Forelimb muscle (tissue), 1 donor: ENCODE measurements at places on chromosomes 12 and 14. TPM values are rescaled to one million over a fixed set of nuclear protein-coding genes. Genes with fewer than 3 reads are reported as not detected.

- no peak for DNase-seq
Measured at GRCh38 chr14:74630881-74631690, 19.0 kb upstream of the LTBP2 start.

- no peak for DNase-seq
Measured at GRCh38 chr12:124817076-124818000, 46.3 kb downstream of the SCARB1 start.

GRCh38 chr14:100754020-100754419, 27.3 kb downstream of the DLK1 start:
- DNase-seq: no peak

- DNase-seq: no peak
Measured at GRCh38 chr12:31772685-31773222, 43.9 kb upstream of the AMN1 start.

The LPAR5 gene
- polyA plus RNA-seq: 1.1 TPM

DNA sequence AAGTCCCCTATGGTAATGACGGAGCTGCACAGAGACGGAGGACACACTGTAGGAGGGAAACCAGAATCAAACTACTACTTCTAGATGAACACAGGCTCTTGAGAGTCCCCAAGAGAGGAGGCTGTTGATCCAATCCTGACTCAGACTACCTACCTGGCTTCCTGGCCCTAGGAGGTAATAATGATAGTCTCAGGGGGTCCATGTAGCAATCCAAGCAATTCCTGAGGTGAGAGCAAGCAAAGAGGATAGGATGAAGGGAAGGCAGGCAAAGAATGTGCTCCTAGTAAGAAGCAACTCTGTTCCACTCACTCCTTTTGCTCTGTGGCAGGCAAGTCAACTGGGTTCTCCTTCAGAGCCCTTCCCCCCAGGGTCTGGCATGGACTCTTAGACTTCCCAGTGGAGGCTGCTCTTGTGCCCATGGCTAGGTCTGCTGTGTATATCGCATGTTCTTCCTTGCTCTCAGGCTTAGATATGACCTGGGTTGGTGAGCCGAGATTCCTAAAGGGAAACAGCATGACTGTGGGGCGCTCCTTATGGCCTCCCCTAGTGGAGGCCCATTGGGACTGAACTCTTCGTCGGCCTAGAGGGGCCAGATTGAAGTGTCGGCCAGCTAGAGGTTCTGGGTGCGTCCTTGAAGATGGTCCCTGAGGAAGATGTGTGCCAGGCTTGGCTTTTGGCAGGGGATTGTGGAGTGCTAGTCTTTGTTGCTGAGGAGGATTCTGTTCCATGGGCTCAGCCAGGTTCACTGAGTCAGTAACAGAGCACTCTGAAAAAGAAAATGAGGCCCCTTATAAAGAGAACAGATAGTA, 2.1 kb downstream of the TINF2 start:
- no peak for DNase-seq

GRCh38 chr12:49555631-49556390, 12.1 kb downstream of the MCRS1 start:
- DNase-seq: no peak

The GUCY2C gene
- polyA plus RNA-seq: 0.16 TPM

GRCh38 chr12:81206429-81206828, 128.6 kb downstream of the ACSS3 start:
- DNase-seq: no peak

GRCh38 chr12:11953523-11953922, 117.2 kb upstream of the BCL2L14 start:
- DNase-seq: no peak

- no peak for DNase-seq
Measured at GRCh38 chr14:25628390-25628789, 578.4 kb upstream of the STXBP6 start.

The KLRK1 gene
- polyA plus RNA-seq: 0.58 TPM

- DNase-seq: no peak
Measured at GRCh38 chr12:102371165-102371564, 109.2 kb downstream of the IGF1 start.

DNA sequence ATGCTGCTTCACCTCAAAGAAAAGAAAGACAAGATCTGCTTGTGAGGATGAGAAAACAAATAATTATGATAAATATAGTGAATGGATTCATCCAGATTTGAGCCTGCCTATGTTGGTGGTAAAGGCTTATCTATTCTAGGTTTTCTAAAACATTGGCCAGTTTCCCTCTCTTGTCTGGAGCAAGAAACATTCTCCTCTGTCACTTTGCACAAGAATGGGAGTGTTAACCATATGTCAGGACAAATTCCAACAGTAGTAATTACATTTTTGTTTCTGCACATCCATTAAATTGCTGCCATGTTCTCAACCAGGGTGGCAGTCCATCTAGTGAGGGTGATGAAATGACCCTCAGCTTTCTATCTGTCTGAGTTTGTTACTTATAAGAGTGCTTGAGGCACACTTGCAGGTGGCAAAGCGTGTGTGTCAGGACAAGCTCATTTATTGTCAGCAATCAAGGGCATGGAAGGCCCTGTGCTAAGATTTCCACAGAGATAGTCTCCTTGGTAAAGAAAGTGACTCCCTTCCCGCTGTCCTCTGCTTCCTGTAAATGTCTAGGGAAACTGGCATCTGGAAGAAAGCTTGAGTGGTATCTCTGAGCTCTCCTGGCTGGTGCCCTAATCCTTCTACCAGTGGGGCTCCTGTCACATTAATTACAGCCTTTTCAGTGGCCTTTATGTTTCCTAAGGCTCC, 502.1 kb upstream of the FLRT2 start:
- DNase-seq: no peak

DNA sequence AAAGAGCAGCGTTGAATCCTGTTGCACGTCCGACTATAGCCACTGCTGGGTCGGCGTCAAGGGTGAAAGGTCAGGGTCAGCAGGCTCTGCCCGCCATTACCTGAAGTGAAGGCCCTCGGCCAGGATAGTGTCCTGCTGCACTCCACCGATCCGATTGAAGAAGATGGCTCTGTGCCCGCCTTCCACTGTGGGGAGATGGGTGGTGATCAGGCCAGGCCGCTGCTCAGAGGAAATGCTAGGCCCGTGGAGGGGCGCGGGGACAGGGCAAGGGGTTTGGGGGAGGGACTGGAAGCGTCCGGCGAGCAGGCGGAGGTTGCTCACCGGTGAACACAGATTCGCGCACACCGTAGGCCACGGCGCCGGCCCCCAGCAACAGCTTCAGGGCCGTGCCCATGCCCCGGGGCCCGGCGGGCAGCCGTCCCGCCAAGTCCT, 352 bp downstream of the PHB2 start:
- no peak for DNase-seq

DNA sequence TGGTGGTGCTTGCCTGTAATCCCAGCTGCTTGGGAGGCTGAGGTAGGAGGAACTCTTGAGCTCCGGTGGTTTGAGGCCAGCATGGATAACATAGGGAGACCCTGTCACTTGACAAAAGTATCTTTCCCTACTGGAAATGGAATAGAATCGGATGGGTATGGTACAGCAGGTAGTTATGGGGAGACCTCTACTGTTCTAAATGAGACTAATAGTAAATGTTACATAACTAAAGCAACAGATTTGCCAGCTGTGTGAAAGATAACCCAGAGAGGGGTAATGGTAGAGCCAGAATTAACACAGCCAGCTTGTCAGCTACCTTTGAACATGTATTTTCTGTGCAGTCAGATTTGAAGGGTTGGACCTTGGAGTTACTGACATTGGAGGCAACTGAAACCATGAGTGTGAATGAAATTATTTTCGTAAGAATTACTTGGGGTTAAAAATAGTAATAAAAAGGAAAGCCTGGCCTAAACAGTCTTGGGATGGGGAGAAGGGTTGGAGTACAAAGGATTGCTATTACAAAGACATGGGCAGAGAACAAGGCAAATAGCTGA, 21.7 kb upstream of the NUP107 start:
- no peak for DNase-seq

DNA sequence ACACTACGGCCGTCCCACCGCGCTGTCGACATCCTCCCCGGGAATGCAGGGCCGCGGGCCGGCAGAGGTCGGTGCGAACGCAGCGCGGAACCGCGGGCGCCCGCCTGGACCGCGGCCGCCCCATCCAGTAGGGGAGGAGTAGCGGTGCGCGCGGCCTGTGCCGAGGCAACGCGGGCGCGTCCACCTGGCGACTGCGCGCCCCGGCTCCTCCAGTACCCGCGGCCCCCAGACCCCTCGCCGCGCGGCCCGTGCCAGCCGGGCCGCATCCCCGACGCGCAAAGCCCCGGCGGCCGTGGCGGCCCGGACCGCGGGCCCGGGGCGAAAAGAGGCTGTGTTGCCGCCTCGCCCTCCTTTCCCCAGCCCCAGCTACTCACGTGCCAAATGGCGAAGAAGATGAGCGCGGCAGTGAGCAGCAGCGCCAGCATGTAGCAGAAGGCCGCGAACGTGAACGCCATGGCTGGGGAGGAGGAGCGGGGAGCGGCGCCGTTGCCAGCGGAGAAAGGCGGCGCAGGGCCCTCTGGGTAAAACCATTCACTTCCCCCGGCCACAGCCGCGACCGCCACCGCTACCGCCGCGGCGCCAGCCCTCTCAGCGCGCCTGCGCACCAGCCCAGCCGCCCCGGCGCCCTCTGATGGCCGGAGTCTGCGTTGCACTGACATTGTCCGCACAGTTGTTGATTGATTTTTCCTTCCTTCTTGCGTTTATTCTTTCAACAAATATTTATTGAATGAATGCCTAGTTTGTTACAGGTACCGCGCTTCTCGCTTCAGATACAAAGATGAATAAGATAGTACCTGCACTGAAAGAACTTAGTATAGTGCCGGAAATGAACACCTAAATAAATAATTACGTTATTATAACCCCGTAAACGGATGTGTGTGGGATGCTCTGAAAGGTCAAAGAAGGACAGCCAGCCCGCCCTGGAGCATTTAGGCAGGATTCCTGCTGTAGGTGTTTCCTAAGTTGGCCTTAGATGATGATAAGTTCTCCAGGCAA, at the start of gene CNIH1:
CNIH1 (minus strand) TSS at position 502 of the 996 bp plus-strand sequence; CDS start at position 455, 47 bp downstream.
- peak; percentile 73 for DNase-seq

The FAM181A gene
- not detected for polyA plus RNA-seq

The GPX2 gene
- polyA plus RNA-seq: 0.35 TPM

GRCh38 chr14:33454707-33455106, 496.2 kb downstream of the EGLN3 start:
- DNase-seq: no peak

DNA sequence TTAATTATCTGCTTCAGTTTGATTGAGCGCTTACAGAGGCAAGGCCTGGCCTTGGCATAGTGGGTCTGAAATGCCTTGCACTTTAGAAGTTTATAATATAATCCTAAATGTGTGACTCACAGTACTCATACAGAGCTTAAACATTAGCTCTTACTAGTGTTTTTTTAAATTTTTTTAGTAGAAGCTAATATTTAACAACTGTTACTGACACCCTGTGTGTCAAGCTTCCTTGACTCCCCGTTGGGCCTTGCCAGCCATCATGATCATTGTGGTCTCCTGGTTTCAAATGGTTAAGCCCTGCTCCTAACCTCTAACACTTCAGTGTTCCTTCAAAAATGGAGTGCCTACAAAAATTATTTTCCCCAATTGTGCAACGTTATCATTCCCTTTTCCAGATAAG, 126.9 kb downstream of the GALC start:
- no peak for DNase-seq

The CLEC2A gene
- polyA plus RNA-seq: not detected

The ACSM4 gene
- 0.09 TPM for polyA plus RNA-seq

DNA sequence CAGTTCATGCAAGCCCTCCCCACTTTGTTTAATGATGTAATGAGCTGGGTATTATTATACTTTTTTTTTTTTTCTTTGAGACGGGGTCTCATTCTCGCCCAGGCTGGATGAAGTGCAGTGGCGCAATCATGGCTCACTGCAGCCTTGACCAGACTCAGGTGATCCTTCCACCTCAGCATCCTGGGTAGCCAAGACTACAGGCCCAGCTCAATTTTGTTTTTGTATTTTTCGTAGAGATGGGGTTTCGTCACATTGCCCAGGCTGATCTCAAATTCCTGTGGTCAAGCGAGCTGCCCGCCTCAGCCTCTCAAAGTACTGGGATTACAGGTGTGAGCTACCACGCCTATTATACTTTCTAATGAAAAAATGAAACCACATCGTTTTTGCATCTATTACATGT, 4.5 kb upstream of the DCAF11 start:
- no peak for DNase-seq

DNA sequence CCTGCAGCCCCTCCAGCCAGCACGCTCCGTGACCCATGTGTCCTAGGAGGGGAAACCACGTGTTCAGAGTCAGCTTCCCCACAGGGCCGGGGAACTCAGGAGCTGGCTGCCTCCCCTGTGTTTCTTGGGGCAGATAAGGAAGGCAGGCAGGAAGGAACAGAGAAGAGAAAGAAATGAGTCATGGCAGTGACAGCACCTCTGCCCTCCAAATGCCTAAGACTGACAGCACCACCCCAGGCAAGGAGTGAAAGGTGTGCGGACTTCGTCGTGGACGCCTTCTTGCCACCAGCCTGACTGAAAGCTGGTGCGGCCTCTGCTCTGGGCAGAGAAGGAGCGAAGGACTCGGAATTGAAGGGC, 167.0 kb upstream of the FKBP4 start:
- DNase-seq: no peak

The KCNA5 gene
- polyA plus RNA-seq: 1.8 TPM

- no peak for DNase-seq
Measured at GRCh38 chr14:90624732-90625400, 191.4 kb downstream of the TTC7B start.

DNA sequence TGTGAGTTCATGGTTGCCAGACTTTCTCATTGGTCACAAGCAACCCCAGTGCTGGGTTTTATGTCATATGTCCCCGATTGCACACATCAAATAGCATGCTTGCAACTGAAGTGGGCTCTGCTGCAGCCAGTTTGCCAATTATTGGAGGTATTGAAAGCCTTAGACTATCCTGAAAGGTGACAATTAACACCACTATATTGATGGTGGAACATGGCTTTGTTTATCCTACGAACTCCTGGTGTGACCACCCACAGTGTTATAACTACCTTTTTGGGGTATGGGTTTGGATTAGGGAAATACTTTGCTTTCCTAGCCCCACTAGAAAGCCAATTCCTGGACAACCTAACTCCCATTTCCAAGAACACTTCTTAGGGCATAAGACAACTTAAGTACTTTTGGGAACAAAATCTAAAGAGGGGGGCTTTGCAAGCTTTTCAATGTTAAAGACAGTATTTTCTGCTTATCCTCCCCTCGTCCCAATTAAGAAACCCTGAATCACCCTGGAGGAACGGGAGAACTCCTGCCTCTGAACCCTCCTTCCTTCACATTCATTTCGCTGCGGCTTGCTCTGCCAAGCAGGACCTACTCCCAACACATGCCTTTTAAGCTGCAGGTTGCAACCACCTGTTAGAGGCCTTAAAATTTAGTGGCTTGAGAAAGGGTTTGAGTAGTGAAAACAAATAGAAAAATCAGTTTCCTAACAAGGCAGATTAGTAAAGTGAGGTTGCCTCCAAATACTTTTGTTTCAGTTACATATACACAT, 80.3 kb upstream of the RBM19 start:
- DNase-seq: no peak

GRCh38 chr12:79919762-79920161, 15.1 kb downstream of the PPP1R12A start:
- no peak for DNase-seq
